Activated CD4-positive, CD25-positive, alpha-beta regulatory T cell treated with anti-CD3 and anti-CD28 coated beads, Interleukin-2, amount 50 U/mL, for 24 hours (primary cell): ENCODE measurements at places on chromosomes 3 and 15.

DNA sequence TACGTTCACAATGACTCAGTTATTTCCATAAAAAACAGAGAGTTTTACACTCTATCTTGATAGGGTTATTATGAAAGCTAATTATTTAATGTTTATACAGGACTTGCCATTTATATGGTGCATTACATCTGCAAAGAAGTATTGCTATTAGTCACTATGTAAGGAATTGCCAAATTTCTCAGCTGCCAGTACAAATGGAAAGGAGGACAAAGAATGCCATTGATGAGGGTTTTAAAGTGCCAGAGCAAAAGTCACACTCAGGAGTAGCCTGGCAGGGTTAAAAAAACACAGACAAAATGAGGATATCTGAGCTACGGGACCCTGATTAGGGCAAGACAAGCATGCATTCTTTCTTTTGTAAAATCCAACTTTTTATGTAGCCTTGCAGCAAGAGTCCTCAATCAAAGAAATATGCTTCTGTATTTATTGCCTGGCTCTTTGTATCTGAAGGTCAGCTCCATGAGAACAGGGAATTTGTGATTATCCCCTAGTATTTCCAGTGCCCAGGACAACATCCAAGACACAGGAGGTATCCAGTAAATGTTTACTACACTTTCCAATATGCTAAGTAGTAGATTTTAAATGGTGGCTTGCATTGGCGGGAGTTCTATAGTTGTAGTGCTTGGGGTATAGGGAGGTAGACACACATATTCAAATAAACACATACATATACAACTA lies 1013.6 kb downstream of the ROBO1 start:
- no peak for ATAC-seq

DNA sequence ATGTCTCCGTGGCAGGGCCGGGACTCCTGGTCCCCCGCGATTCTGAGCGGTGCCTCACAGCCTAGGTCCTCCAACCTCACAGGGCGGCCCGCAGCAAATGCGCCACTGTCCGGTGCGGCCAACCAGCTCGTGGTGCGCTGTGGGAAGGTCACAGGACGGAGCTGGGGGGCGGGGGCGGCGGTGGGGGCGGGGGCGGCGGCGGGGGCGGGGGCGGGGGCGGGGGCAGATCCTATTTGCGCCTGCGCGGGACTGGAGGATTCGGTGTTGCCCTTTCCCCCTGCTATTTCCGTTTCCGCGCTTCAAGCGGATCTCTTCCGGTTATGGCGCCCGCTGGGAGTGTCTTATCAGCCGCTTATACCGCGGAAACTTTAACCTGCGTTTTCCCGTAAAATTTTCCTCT lies 106.7 kb upstream of the SNRPN start:
- no peak for ATAC-seq

- no peak for ATAC-seq
Observed at GRCh38 chr3:190183121-190183520, 62.4 kb upstream of the P3H2 start.

DNA sequence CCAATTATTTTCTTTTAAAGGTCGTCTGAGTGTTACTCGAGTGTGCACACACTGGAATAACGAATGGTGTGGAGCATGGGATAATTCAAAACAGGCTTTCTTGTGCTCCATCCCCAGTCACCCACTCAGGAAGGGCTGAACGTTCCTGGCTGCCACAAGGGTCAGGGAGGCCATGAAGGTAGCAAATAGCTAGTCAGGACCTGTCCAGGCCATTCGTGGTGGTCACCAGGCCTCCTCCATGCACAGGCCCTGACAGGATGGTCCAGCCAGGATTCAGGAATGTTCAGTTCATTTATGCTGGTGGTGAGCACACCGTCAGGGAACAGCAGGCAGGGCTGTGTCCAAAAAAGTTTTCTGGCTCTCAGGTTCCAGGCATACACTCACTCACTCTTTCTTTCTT lies 11.7 kb upstream of the NR2E3 start:
- ATAC-seq: no peak

DNA sequence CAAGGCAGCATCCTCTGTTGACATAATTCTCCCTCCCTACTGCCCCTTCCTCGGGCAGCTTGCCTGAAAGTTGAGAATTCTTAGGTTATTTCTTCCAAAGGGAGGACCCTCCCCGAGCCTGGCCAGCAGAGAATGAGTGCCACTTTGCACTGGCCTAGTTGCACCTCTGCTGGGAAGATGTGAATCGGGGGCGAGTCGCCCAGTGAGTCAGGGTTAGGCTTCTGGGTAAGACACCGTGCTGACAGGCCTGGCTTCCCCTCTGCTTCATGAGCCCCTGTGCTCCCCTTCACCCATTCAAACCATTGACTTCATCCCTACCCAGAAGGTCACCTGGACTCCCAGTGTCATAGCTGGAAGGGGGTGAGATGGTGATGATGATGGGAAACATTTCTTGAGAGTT lies 82.3 kb downstream of the AAGAB start:
- ATAC-seq: peak; percentile 56

DNA sequence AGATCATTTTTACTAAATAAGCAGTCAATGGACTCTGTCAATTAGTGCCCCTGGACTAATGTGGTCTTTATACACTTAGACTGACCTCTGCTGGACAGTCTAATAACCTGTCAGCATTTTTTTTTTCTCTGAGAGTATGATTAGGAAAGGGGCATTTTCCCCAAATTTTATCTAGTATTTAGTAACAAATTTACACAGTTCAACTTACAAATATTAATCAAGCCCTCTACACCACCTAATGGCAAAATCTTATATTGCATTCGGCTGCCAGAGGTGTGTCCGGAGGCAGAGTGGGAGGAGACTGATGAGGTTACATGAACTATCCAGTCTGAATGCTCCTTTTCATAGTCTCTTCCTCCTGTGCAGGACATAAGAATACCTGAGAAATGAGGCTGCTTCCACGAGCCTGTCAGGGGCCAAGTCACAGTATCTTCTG lies 36.0 kb upstream of the COLQ start:
- ATAC-seq: peak; percentile 71

DNA sequence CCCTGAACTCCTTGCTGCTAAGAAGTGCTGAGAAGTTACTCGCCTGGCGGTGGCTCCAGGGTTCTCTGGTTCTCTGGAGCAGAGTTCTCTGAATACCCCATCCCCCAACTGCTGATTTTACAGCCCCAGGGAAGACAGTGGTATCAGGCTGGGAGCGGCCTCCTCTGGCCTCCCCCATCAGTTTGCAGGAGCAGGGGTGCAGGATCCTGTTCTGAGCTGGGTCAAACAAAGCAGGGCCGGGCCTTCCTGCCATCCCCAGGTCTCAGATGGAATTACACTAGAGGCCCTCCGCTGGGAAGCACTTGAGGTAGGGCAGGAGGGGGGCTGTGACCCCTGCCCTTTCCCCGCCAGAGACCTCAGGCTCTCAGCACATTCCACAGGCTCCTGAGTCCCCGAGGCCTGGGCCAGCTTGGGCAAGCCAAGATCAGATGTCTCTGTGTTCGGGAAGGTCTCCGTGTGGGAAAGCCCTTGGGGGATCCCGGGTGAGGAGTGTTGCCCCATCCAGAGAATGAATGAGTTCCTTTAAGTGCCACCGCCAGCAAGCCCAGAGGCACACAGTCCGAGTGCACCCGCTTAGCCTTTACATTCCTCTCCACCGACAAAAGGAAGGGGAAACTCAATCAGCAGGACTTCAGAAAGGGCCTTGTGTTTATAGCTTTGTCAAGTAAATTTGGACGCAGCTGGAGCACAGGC lies 149.9 kb downstream of the LRRK1 start:
- no peak for ATAC-seq

DNA sequence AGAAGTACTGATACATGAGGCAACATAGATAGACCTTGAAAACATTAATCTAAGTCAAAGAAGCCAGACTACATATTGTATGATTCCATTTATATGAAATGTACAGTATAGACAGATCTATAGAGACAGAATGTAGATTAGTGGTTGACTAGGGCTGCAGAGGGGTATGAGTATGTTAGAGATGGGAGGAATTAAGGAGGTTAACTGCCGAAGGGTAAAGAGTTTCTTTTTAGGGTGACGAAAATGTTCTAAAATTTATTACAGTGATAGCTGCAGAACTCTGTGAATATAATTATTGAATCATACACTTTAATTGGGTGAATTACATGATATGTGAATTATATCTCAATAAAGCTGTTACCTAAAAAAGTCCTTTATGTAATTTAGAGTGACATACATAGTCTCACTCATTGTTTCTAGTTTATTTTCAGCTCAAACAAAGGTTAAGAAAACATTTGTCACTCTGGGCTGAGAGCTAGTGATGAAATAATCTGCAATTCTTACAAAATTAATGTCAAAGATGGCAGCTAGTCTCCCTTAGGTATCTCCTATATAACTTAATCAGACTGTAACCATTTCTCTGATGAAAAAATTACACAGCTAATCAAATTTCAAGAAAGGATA lies 61.4 kb downstream of the DENND4A start:
- ATAC-seq: no peak

- ATAC-seq: no peak
Observed at GRCh38 chr3:180417241-180417640, 184.7 kb upstream of the TTC14 start.

DNA sequence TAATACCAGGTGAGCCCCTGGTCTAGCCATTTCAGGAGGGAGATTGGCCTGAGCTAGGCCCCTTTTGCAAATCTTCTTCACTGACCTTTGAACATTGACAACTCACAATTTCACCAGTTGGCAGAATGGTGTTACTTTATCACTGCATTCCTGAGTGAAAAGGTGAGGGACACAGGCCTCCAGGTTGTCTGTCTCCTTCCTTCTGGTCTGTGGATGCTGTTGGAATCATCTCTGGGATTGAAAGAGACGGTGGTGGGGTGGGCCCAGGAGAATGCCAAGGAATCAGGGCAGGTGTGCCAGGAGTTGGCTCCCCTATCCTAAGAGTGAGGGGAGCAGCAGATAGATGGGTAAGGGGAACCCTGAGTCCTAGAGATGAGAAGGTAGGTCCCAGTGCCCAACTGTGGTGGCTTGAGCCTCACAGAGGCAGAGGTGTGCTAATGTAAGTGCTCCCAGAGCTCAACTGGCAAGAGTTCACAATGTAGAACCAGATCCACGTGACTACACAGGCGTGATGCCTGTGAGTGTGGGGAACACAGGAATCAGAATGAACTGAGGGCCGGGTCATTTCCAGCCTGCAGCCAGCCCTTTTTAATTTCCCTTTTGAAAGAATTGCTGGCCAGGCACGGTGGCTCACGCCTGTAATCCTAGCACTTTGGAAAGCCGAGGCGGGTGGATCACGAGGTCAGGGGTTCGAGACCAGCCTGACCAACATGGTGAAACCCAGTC lies 11.2 kb downstream of the C3orf62 start:
- no peak for ATAC-seq

DNA sequence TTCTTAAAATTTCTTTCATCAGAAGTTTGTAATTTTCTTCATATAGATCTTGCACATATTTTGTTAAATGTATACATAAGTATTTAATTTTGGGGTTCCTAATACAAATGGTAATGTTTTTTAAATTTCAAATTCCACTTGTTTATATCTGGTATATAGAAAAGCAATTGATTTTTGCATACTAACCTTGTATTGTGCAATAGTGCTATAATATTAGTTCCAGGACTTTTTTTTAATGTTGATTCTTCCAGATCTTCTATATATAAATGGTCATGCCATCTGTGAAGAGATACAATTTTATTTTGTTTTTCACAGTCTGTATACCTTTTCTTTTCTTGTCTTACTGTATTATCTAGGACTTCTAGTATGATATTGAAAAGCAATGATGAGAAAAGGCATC lies 665.0 kb downstream of the OTOL1 start:
- no peak for ATAC-seq

- no peak for ATAC-seq
Observed at GRCh38 chr3:37546876-37547275, 314.8 kb upstream of the CTDSPL start.

- no peak for ATAC-seq
Observed at GRCh38 chr3:42440924-42441323, 30.5 kb upstream of the LYZL4 start.

DNA sequence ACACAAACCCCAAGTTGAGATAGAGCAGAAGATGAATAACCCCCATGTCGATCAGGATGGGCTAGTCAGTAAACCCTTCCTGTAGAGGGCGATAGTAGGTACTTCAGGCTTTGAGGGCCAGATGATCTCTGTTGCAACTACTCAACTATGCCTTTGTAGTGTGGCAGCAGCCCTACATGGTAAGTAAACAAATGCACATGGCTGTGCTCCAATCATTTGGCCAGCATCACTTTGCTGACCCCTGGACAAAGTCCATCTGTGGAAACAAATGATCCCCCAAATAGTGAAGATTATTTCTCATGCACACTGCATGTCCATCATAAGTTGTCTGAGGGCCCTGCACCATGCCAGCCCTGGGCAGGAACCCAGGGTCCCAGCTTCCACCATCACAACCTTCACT lies 402.2 kb upstream of the PROK2 start:
- no peak for ATAC-seq

- no peak for ATAC-seq
Observed at GRCh38 chr15:70286113-70286806, 188.5 kb upstream of the TLE3 start.

DNA sequence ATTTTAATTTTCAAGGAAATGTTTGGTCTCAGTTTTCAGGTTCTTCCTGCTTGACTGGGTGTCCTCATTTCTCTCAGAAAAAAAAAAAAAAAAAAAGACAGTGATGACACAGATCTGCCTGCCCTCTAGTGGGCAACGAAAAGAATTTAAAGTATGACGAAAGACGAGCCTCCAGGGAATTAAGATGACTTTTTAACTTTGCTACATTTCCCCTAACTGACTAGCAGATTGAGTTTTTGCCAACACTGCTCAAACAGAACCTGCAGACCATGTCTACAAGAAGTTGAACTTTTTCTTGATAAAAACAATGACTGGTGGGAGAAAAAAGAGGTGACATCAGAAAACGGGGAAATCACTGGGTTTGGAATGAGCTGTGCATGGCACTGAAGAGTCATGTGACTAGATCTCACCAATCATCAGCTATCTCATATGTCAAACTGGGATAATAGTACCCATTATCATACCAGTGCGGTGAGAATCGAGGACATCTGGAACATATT lies 40.8 kb downstream of the EOMES start:
- peak; percentile 69 for ATAC-seq

- ATAC-seq: no peak
Observed at GRCh38 chr3:21544076-21544462, 206.9 kb downstream of the ZNF385D start.

GRCh38 chr3:190912736-190913135 lies 50.2 kb upstream of the GMNC start:
- ATAC-seq: no peak

GRCh38 chr3:121295979-121296378 lies 249.8 kb downstream of the POLQ start:
- ATAC-seq: no peak

DNA sequence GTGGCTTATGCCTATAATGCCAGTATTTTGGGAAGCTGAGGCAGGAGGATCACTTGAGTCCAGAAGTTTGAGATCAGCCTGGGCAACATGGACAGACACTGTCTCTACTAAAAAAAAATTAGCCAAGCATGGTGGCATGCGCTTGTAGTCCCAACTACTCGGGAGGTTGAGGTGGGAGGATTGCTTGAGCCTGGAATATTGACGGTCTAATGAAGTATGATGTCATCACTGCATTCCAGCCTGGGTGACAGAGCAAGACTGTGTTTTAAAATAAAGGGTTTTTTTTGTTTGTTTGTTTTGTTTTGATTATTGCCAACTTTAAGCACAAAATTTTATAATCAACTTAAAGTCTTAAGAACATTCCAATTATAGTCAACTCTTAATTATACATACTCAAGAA lies 6.8 kb downstream of the PLSCR1 start:
- no peak for ATAC-seq
